Ureter (tissue), 1 donor: ENCODE measurements at places on chromosomes 5 and 9. TPM values are rescaled to one million over a fixed set of nuclear protein-coding genes. Genes with fewer than 3 reads are reported as not detected.

Gene HSD17B3
- not detected for total RNA-seq

Gene ALDH7A1
- total RNA-seq: 78.5 TPM

Gene SLCO4C1
- 1.2 TPM for total RNA-seq

Gene PCDHB8
- 1.7 TPM for total RNA-seq

Gene OLFM1
- 47.8 TPM for total RNA-seq

Gene INSL6
- not detected for total RNA-seq

Gene ZNF354C
- 5.7 TPM for total RNA-seq

Gene LCN15
- total RNA-seq: not detected

Gene MLANA
- not detected for total RNA-seq

Gene ANGPTL2
- 22.2 TPM for total RNA-seq

Gene SUSD3
- total RNA-seq: 3.0 TPM

Gene CA9
- total RNA-seq: not detected

Gene ANKRD34B
- total RNA-seq: not detected

Gene S100Z
- not detected for total RNA-seq

Gene N4BP3
- 3.3 TPM for total RNA-seq

Gene NOP16
- 26.6 TPM for total RNA-seq

Gene PCDHA11
- total RNA-seq: 0.57 TPM

Gene TIMD4
- 1.2 TPM for total RNA-seq

Gene IL13
- not detected for total RNA-seq

Gene DDX4
- total RNA-seq: not detected
